Hepatocyte (in vitro differentiated cells): ENCODE measurements at places on chromosomes 5 and 9. TPM values are rescaled to one million over a fixed set of nuclear protein-coding genes. Genes with fewer than 3 reads are reported as not detected.

Gene PPP2R2B
- polyA plus RNA-seq, result 3.2 and 5.1 TPM in 2 replicates

Gene GDF9
- polyA plus RNA-seq, result 2.2 and 4.1 TPM in 2 replicates

- H3K27ac ChIP-seq, result no peak overlapping the region
- H3K36me3 ChIP-seq, result no peaks in the 10 kb centered on the region
Observed at GRCh38 chr5:116998024-116998423, 423.4 kb upstream of the SEMA6A start.

- DNase-seq, result no peak
- no peaks in the 10 kb centered on the region for H3K36me3 ChIP-seq
- H3K4me3 ChIP-seq, result no peak overlapping the region
- no peaks in the 10 kb centered on the region for H3K27me3 ChIP-seq
- peaks cover 8% of the 10 kb centered on the region for H3K4me1 ChIP-seq
Observed at GRCh38 chr5:135348918-135349317, 50.1 kb downstream of the MACROH2A1 start.

GRCh38 chr5:1185038-1185627, 16.3 kb upstream of the SLC6A19 start:
- H3K4me3 ChIP-seq, result no peak overlapping the region
- peak overlapping the region; percentile 61 for H3K27ac ChIP-seq
- DNase-seq, result no peak
- H3K36me3 ChIP-seq, result no peaks in the 10 kb centered on the region
- H3K4me1 ChIP-seq, result peaks cover 50% of the 10 kb centered on the region
- H3K27me3 ChIP-seq, result no peaks in the 10 kb centered on the region

- no peak for DNase-seq
- H3K4me1 ChIP-seq, result no peaks in the 10 kb centered on the region
- no peaks in the 10 kb centered on the region for H3K36me3 ChIP-seq
- no peak overlapping the region for H3K27ac ChIP-seq
Observed at GRCh38 chr5:36202521-36202961, 39.2 kb downstream of the NADK2 start.

DNA sequence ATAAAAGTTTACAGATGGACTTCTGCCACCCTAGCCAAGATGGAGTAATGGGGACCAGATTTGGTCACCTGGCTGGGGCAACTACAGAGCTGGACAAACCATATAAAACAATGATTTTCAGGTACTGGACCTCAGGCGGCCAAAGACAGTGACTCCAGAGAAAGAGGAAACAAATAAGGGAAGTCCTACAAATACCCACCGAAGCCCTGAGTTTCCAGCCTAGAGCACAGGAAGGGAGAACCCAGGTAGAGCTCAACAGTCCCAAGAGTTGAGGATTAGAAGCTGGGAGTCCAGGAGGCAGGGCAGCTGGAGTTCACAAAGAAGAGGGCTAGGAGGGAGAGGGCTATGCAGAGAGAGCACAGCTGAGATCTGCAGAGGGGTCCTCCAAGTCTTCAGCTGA, 106.7 kb upstream of the NR5A1 start:
- H3K36me3 ChIP-seq, result no peaks in the 10 kb centered on the region
- H3K27me3 ChIP-seq, result no peaks in the 10 kb centered on the region
- H3K4me1 ChIP-seq, result no peaks in the 10 kb centered on the region
- no peak overlapping the region for H3K4me3 ChIP-seq
- no peak for DNase-seq

- H3K36me3 ChIP-seq, result no peaks in the 10 kb centered on the region
- no peaks in the 10 kb centered on the region for H3K4me1 ChIP-seq
- no peaks in the 10 kb centered on the region for H3K27me3 ChIP-seq
- no peak overlapping the region for H3K27ac ChIP-seq
- DNase-seq, result no peak
Observed at GRCh38 chr5:43663916-43664315, 60.9 kb downstream of the NNT start.

DNA sequence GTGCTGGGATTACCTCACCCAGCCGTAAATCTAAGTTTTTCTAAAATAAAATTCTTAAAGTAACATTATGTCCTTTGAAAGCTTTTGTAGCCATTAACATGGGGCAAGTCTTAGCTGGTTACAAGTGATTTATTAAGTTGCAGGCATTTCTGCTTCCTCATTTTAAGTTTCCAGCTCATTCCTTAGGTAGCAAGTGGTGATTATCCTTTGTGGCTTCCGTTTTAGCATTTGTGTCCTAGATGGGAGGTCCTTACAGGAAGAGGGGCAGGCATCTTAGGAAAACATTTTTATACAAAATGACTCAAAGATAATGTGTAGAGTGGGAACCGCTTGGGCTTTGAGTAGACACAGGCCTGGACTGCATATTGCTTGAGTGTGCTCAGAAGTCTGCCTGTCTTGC, 35.0 kb upstream of the ROPN1L start:
- no peaks in the 10 kb centered on the region for H3K4me1 ChIP-seq
- DNase-seq, result no peak
- H3K4me3 ChIP-seq, result no peak overlapping the region
- no peaks in the 10 kb centered on the region for H3K36me3 ChIP-seq
- H3K27me3 ChIP-seq, result no peaks in the 10 kb centered on the region

GRCh38 chr5:142063878-142064331, 44.7 kb upstream of the NDFIP1 start:
- H3K4me1 ChIP-seq, result peaks cover 6% of the 10 kb centered on the region
- no peaks in the 10 kb centered on the region for H3K36me3 ChIP-seq
- H3K27ac ChIP-seq, result no peak overlapping the region
- no peak overlapping the region for H3K4me3 ChIP-seq

DNA sequence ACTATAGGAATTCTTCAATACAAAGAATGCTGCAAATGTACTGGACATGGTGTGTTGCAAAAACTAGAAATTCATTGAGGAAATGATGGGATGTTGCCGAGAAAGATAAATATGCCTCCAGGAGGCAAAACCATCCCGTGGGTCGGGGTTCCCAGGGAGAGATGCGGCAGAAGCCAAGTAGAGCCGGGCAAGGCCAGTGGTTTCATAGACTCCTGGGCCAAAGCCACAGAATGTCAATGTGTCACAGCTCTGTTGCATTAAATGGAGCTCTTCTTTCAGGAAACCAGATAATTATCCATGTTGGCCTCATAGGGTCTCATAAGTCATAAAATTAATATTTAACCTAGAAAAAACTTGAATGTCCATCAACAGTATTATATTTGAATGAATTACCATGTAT, 419.5 kb upstream of the CDH10 start:
- H3K27ac ChIP-seq, result no peak overlapping the region
- no peaks in the 10 kb centered on the region for H3K36me3 ChIP-seq
- no peaks in the 10 kb centered on the region for H3K4me1 ChIP-seq
- no peaks in the 10 kb centered on the region for H3K27me3 ChIP-seq
- no peak overlapping the region for H3K4me3 ChIP-seq
- no peak for DNase-seq

Gene EMB
- 6.3 and 8.0 TPM in 2 replicates for polyA plus RNA-seq

Gene ORM2
- 80.9 and 136 TPM in 2 replicates for polyA plus RNA-seq

DNA sequence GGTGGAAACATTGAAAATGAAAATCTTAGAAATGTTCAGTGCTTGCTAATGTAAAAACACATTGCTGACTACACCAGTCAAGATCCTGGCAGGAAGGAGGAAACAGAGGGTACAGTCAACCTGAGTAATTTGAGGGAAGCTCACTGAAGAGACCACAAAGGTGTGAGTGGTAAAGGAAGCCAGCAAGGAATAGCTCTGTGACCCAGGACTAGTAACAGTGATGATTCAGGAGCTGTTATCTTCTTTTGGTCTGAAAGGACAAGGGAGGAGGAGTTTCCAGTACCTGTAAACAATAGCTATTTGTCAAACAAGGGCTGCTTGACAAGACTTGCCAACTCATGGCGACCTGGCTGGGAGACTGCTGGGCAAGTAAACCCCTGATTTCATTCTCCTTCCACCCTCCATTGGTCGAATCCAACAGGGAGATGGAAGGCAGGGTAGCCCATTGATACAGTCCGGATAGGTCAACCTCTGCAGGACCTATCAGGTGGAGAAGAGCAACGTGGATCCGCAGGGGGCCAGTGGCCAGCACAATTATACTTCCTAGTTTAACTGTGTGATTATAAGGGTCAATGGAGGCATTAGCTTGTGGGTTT, 68.1 kb downstream of the MAMDC2 start:
- no peak overlapping the region for H3K4me3 ChIP-seq
- no peak overlapping the region for H3K27ac ChIP-seq
- peak; percentile 22 for DNase-seq

- H3K4me3 ChIP-seq, result no peak overlapping the region
- H3K27me3 ChIP-seq, result no peaks in the 10 kb centered on the region
- H3K4me1 ChIP-seq, result no peaks in the 10 kb centered on the region
- DNase-seq, result no peak
- no peaks in the 10 kb centered on the region for H3K36me3 ChIP-seq
Observed at GRCh38 chr9:114829574-114830440, 24.0 kb upstream of the TNFSF15 start.

DNA sequence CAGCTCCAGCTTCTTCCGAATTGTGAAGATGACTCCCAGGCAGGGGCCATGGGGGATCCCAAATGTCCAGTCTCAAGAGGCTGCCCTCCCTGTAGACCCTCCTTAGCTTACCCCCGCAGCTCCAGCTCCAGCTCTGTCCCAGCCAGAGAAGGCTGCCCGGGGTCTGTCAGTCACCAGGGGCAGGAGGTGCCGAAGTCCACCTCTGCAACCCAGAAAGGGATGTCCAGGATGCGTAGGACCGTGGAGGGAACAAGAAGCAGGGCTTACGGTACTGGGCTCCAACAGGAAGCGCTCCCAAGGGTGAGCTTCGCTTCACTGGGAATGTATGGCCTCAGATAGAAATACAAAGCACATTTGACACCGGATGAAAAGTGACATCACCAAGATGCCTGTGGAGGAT, 6.0 kb downstream of the IPPK start:
- H3K36me3 ChIP-seq, result no peaks in the 10 kb centered on the region
- H3K27ac ChIP-seq, result no peak overlapping the region
- DNase-seq, result no peak
- H3K27me3 ChIP-seq, result no peaks in the 10 kb centered on the region
- H3K4me1 ChIP-seq, result peaks cover 7% of the 10 kb centered on the region
- H3K4me3 ChIP-seq, result no peak overlapping the region
